ENCODE measurements at places on chromosomes 11 and 22.

GRCh38 chr11:21641869-21642268 lies 551.0 kb upstream of the ANO5 start:
- no peaks in the 10 kb centered on the region for H3K36me3 ChIP-seq
- no peak for DNase-seq
- no peaks in the 10 kb centered on the region for H3K4me1 ChIP-seq
- no peaks in the 10 kb centered on the region for H3K27me3 ChIP-seq

DNA sequence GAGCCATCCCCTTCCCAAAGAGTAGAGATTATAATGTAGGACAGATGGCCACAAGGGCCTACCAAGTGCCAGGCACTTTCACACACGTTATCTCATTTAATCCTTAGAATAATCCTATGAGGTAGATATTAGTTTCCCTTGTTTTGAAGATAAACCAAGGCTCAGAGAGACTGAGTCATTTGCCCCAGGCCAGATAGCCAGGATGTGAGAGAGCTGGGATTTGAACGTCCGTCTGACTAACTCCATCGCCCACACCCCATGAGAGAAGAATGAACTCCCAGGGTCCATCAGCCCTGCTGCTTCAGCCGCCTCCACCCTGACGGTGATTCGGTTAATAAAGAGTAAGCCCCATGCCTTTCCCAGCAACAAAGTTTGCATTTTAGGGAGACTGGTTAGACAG lies 10.7 kb downstream of the PRG3 start:
- no peak overlapping the region for H3K4me3 ChIP-seq
- DNase-seq, result no peak
- no peaks in the 10 kb centered on the region for H3K27me3 ChIP-seq
- no peak overlapping the region for H3K27ac ChIP-seq

- no peaks in the 10 kb centered on the region for H3K27me3 ChIP-seq
- H3K36me3 ChIP-seq, result no peaks in the 10 kb centered on the region
- H3K4me1 ChIP-seq, result peaks cover 11% of the 10 kb centered on the region
- no peak overlapping the region for H3K27ac ChIP-seq
- H3K4me3 ChIP-seq, result no peak overlapping the region
- DNase-seq, result no peak
Observed at GRCh38 chr22:21714786-21715185, 20.8 kb downstream of the YPEL1 start.

DNA sequence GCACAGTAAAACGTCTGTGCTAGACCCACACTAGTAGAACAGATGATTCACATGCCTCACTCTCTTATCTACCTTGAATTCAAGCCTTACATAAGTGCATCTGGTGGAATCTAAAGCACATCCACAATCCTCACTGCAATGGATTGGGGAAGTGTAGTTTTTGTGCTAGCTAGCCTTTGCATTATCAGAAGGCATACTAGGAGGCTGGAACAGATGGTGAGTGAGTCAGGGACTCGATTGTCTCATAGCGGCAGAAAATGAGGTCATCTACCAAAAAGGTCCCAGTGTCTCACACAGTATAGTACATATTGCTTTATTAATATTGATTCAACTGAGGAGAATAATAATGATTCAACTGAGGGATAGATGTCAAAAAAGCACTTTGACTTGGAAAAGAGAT lies 9.3 kb downstream of the MSANTD4 start:
- H3K27ac ChIP-seq, result no peak overlapping the region
- peaks cover 20% of the 10 kb centered on the region for H3K36me3 ChIP-seq

- H3K4me3 ChIP-seq, result no peak overlapping the region
- H3K36me3 ChIP-seq, result no peaks in the 10 kb centered on the region
- no peak for DNase-seq
- H3K4me1 ChIP-seq, result no peaks in the 10 kb centered on the region
- H3K27ac ChIP-seq, result no peak overlapping the region
- H3K27me3 ChIP-seq, result no peaks in the 10 kb centered on the region
Observed at GRCh38 chr22:45426387-45426786, 12.9 kb downstream of the RIBC2 start.

DNA sequence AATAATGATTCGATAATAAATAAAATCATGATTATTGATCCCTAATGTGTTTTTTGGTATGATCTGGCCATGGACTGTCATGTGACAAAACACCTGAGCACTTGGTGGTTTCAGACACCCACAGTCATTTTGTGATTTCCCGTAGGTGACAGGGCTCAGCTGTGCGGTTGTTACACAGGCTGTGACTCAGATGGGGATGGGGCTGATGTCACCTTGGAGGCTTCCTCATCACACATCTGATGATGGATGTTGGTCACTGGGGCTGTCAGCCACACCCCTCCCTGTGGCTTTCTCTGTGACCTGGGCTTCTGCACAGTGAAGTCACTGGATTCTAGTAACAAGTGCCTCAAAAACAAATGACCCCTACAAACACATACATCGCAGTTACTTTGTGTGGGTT lies 995.1 kb downstream of the BRD1 start:
- H3K27me3 ChIP-seq, result no peaks in the 10 kb centered on the region
- no peaks in the 10 kb centered on the region for H3K4me1 ChIP-seq
- DNase-seq, result no peak
- no peak overlapping the region for H3K27ac ChIP-seq
- H3K36me3 ChIP-seq, result no peaks in the 10 kb centered on the region
- no peak overlapping the region for H3K4me3 ChIP-seq

DNA sequence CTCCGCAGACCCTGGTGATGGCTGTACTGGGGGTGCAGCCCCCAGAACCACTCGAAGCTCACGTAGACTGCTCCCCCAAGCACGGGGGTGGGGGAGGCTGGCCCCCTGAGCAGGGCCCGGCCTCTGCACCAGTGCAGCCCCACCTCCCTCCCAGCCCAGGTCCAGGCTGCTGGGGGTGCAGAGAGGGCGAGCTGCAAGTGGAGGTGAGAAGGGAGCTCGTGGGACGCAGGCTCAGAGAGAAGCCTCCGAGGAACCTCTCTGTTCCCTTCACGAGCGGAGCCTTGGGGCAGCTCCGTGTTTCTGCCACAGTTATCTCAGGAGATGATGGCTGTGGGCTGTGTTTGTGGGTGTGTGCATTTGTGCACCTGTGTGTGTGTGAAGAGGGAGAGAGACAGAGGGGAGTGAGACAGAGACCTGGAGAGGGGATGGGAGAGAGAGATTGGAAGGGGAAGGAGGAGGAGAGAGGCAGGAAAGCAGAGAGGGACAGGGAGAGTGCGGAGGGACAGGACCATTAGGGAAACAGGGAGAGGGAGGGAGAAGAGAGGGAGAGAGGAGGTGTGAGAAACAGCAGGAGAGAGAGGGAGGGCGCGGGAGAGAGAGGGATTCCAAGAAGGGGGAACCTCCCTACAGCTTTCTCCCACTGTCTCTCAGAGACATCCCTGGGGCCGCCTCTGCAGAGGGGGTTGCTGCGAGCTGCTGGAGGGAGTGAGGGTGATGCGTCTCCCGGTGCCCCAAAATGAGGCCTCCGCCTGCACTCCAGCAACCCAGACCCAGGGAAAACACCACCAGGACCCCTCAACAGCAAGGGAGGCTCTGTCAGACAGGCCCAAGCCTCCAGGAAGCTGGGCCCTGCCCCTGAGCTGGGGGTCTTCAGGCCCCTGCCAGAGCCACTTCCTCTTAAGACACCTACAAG lies 1488.6 kb downstream of the BRD1 start:
- no peak overlapping the region for H3K4me3 ChIP-seq
- H3K4me1 ChIP-seq, result no peaks in the 10 kb centered on the region
- no peak overlapping the region for H3K27ac ChIP-seq
- peaks cover 11% of the 10 kb centered on the region for H3K27me3 ChIP-seq
- no peaks in the 10 kb centered on the region for H3K36me3 ChIP-seq
- no peak for DNase-seq

DNA sequence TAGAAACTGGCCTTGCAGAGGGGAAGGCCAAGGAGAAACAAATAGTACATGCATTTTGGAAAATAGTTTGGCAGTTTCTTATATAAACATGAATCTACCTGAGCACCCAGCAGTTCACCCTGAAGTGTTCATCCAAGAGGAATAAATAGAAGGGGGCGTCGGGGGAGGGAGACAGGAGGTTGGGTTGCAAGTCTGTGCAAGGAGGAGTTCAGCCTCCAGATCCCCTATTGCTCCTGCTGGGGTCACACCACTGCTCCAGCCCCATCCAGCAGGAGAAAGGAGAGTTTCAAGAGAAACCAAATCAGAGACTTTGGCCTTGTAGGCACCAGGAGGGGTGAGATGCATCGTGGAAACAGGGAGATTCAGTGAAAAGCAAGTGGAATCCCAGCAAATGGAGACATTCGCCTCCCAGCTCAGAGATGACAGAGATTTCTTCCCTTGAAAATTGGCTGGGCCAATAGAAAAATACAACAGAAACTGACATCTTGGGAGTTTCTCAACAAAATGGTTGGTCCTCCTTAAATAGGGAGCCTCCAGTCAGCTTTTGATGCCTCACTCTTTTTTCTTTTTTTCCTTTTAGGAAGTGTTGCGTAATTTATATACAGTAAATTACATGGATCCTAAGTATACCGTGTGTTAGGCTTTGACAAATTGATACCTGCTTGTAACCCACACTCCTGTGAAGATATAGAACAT lies 34.1 kb downstream of the OTOG start:
- no peak overlapping the region for H3K4me3 ChIP-seq
- H3K4me1 ChIP-seq, result no peaks in the 10 kb centered on the region
- H3K36me3 ChIP-seq, result no peaks in the 10 kb centered on the region
- H3K27ac ChIP-seq, result no peak overlapping the region

DNA sequence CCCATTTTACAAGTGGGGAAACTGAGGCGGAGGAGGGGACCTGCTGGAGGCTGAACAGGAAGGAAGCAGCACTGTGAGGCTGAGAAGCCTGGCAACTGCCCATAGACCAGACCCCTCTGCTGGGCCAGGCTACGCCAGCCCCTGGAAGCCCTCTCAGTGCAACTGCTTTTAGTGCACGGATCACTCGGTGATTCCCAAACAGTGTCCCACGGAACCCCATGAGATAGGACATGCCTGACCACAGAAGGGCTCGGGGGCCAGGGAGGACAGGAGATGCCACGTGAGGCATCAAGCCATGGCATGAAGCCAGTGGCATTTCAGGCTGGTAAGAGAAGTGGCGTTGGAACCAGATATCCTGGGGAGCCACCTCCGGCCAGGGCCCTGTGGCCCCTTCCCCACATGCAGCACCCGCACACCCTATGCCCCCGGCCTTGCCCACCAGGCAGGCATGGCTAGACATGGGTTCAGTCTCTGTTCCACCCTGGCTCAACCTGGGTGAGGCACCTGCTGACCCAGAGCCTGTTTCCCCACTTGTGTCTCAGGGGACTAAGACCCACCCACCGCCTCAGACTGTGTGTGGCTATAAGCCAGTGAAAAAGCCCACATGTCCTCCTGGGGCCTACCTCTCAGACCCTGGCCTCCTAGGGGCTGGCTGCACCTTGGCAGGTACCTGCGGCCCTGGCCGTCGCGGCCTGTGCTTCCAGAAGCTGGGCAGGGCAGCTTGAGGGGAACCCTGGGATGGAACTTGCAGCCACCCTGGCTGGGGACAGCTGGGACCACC lies 84.1 kb downstream of the WNT7B start:
- H3K4me1 ChIP-seq, result no peaks in the 10 kb centered on the region
- no peak overlapping the region for H3K4me3 ChIP-seq
- no peak for DNase-seq
- H3K27me3 ChIP-seq, result peaks cover 31% of the 10 kb centered on the region
- H3K27ac ChIP-seq, result no peak overlapping the region

GRCh38 chr22:29689880-29690213 lies 30.0 kb upstream of the CABP7 start:
- no peaks in the 10 kb centered on the region for H3K36me3 ChIP-seq
- H3K27ac ChIP-seq, result no peak overlapping the region
- H3K27me3 ChIP-seq, result no peaks in the 10 kb centered on the region
- no peak overlapping the region for H3K4me3 ChIP-seq

DNA sequence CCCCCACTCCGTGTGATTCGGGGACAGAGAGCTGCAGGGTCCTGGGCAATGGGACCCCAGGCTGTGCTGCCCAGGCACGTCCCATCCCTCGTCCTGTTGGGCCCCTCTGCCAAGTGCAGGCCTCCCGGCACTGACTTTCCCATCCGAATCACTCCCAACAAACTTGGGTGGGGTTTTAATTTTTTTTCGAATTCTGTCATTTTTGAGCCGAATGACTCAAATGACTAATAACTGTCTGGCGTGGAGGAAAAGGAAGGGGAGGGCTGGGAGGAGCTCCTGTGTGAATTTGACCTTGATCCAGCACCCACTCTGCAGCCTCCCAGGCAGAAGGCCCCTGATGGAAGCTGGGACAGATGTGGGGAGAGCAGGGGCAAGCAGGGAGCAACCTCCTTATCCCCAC lies 1173.2 kb downstream of the BRD1 start:
- no peaks in the 10 kb centered on the region for H3K4me1 ChIP-seq
- H3K27ac ChIP-seq, result no peak overlapping the region
- DNase-seq, result no peak
- no peak overlapping the region for H3K4me3 ChIP-seq

GRCh38 chr11:6083129-6083528 lies 24.4 kb upstream of the OR56B4 start:
- H3K4me3 ChIP-seq, result no peak overlapping the region
- DNase-seq, result no peak
- no peaks in the 10 kb centered on the region for H3K36me3 ChIP-seq
- no peaks in the 10 kb centered on the region for H3K27me3 ChIP-seq
- no peaks in the 10 kb centered on the region for H3K4me1 ChIP-seq
- H3K27ac ChIP-seq, result no peak overlapping the region

DNA sequence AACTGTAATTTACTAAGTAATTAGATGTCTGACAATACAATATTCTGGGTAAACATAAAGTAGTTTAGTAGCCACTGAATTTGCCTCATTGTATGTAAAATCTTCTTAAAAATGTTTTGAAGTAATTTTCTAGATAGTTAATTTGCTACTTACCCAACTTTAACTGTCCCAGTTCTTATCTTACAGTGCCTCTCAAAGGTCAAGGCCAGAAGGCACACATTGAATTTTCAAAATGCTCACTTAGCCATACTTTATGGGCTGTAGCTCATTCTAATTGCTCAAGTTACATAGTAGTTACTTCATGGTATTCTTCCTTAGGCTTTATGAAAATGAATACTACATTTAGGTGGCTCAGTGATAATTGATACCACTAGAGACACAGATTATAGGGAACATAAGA lies 666.6 kb downstream of the CNTN5 start:
- H3K27me3 ChIP-seq, result no peaks in the 10 kb centered on the region

DNA sequence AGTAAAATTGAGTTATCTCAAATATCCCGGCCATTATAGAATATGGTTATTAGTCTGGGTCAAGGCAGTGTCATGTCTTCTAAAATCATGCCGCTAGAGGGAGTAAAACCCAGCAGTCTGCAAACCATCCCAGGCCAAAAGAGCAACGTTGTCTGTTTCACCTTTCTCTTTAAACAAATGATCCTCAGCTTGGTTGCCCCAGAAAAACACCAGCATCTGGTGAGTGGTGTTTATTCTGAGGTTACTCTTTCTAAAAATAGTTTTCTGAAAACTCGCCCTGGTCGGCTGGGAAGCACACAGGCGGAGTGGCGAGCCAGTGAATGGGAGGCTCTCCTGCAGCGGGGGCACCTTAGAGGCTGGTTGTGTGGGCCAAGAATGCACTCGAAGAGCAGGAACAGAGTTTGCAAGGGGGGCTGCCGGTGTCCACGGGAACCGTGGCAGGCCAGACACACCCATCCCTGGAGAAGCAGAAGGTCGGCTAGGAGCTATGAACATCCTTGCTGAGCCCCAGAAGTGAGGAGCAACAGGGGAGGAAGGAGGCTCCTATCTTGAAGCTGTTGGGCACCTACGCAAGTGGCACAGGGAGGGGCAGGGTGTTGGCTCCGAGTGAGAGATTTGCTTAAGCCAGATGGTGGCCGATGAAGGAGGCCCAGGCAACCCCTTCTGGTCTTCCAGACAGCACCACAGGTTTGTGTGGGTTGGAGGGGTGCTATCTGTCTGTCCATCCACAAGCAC lies 297.1 kb downstream of the ETS1 start:
- H3K27me3 ChIP-seq, result peaks cover 3% of the 10 kb centered on the region
- H3K4me1 ChIP-seq, result no peaks in the 10 kb centered on the region
- H3K36me3 ChIP-seq, result no peaks in the 10 kb centered on the region
- no peak overlapping the region for H3K27ac ChIP-seq
